ENCODE measurements at places on chromosomes 6 and 20.
A peak's percentile ranks its signal among the peaks of the same experiment; 100 is the strongest.

DNA sequence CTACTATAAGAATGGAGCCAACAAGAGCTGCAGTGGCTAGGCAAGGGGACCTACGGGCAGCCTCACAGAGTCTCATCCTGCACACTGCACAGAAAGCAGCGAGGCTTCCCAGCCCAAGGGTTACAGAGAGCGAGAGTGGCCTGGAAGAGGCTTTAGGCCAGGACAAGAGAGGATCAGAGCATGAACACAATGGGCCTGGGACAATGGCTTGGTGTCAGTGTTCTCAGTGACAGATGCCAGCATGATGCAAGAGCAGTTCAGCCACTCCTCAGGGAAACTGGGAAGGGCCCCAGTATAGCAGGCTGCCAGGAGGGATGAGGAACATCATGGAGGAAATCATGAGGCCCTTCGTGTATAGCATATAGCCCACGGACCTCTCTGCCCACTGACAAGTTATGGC, 108.0 kb downstream of the NUS1 start:
- no peak for DNase-seq

GRCh38 chr20:53331151-53331973, 262.3 kb downstream of the ZNF217 start:
- DNase-seq: peak; percentile 32

GRCh38 chr6:157135691-157136090, 187.6 kb downstream of the TMEM242 start:
- no peak for DNase-seq

DNA sequence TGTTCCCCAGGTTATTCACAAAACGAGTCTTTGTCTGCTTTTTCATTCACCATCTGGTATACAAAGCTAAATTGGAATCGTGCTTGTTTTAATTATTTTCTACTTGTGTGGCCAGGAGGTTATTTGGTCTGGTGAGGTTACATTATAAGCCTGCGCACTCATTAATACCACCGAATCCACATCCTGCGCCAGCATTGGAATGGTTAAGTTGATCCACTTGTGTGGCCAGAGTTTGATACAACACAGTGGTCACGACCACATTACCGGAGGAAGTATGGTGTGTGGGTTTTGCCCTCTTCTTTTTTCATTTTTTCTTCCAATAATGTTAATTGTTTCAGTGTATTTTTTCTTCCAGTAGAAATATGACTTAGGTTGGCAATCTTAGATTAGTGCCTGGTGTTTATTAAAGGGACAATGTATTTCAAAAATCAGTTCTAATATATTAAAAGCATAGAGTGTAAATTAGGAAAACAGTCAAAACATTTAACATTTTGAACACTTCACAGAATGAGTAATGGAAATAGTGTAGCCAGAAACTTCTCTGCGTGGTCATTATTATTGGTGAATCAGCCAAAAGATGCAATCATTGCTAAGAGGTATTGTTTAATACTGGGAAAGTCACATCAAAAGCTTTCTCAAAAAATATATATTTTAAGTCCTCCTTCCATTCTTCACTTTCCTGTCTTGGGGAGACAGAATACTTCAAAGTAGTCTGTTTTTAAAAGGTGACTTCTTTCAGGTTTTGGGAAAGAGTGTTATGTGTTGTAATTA, 84.5 kb downstream of the JARID2 start:
- DNase-seq: peak; percentile 70

DNA sequence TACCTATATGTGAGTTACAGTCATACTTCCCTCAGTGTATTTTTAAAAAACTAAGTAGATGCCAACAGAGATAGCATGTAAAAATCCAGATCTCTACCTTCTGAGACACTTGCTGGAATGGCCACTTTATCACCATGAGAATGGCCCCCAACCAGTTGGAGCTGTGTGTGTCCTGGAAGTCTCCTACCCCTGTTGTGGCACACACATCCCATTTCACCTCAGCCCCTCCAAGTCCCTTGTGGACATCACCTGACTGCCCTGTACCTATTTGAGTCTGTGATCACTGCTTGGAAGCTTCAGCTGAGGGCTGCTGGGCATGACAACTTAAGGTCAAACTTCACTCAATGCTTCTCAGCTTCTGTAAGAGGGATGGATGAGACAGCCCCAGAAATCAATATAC, 24.1 kb downstream of the MOCS1 start:
- DNase-seq: no peak

DNA sequence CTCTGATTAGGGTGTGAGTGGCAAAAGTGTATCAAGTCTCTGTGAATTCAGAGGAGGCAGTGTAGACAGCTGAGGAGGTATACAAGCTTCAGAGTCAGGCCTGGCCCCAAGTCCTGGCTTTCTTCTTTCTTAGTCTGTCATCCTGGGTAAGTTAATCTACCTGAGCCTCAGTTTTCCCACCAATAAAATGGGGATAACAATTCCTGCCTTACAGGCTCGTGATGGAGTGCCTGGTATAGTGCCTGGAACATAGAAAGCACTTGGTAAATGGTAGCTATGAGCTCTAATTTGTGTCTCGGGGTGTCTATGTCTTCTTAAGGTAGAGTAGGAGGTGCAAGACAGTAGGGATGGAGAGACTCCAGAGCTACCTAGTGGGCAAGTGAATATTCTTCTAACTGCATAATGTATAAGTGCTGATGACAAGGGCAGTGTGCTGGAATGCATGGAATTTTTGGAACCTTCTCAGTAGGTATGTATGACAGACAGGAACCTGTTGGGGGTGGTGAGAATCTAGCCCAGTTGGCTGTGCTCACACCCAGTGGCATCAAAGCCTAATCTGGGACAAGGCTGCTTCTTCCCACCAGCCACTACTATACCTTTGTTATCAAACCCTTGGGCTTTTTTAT, 4.0 kb upstream of the SCUBE3 start:
- DNase-seq: no peak

- no peak for DNase-seq
Measured at GRCh38 chr6:154580397-154581135, 70.1 kb upstream of the CNKSR3 start.

DNA sequence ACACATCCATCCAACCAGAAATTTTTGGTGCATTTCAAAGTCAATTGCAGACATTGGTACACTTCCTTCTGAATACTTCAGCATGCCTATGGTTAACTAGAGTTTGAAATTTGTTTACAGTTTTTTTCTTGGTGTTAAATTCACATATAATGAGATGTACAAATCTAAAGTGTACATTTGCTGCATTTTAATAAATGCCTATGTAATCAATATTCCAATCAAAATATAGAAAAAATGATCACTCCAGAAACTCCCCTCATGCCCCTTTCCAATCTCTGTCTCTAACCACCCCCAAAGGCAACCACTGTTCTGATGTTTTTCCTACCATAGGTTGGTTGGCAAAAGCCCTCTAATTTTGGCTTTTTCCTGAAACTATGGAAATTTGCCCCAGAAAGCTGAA, 7.6 kb upstream of the TGM6 start:
- no peak for DNase-seq

- DNase-seq: peak; percentile 76
Measured at GRCh38 chr6:87702589-87702945, 534 bp upstream of the AKIRIN2 start.

- peak; percentile 38 for DNase-seq
Measured at GRCh38 chr6:30554962-30555815, 1.1 kb downstream of the GNL1 start.

Measured in SJCRH30 (cell line).